ENCODE measurements at places on chromosomes 4 and X. TPM values are rescaled to one million over a fixed set of nuclear protein-coding genes. Genes with fewer than 3 reads are reported as not detected.

DNA sequence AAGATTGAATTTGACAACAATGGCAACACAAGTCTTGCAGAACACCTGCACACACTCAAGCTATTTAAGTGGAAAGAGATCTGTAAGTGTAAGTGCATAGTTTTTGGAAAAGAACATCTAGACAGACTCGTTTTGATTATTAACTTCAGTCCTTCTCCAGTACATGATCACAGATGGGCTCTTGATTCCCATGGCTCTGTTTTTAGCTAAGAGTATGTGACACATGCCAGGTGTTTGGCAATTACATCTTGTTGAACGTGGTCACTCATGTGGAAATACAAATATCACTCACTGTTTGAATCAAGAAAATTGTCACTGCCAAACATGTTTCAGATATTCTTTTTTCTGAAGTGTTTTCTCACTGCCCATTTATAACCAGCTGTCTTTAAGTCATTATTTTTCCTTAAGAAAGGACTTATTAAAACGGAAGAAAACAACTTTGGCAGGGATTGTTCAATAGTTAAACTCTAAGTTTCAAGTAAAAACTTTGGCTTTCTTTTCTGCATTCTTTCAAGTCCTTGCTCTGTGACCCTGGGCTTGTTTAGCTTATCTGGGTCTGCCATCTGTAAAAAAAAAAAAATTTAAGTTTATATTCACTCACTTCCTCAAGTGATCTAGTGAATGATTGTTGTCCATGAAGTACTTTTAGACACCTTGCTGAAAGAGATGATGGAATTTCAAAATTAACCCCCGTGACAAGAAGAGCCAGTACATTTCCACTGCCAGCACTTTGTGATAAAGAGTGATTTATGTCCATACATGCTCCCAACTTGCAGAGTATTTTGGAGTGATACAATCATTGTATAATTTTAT, 125.4 kb downstream of the ATXN3L start:
- no peak for DNase-seq
- H3K4me3 ChIP-seq = no peak overlapping the region
- no peak overlapping the region for H3K27ac ChIP-seq
- no peaks in the 10 kb centered on the region for H3K36me3 ChIP-seq
- H3K27me3 ChIP-seq = no peaks in the 10 kb centered on the region

- H3K36me3 ChIP-seq = no peaks in the 10 kb centered on the region
- no peak overlapping the region for H3K27ac ChIP-seq
- no peak overlapping the region for H3K4me3 ChIP-seq
- no peaks in the 10 kb centered on the region for H3K27me3 ChIP-seq
These were observed 223.1 kb downstream of the KDR start for GRCh38 chr4:54902271-54902670.

- no peaks in the 10 kb centered on the region for H3K27me3 ChIP-seq
- no peak for DNase-seq
- no peak overlapping the region for H3K27ac ChIP-seq
- H3K4me3 ChIP-seq = no peak overlapping the region
These were observed 162.5 kb upstream of the GALNT7 start for GRCh38 chr4:173005912-173006633.

RGS12 gene
- total RNA-seq = 24.1 TPM

DDX53 gene
- not detected for total RNA-seq
